ENCODE measurements at places on chromosomes 6 and 20.

DNA sequence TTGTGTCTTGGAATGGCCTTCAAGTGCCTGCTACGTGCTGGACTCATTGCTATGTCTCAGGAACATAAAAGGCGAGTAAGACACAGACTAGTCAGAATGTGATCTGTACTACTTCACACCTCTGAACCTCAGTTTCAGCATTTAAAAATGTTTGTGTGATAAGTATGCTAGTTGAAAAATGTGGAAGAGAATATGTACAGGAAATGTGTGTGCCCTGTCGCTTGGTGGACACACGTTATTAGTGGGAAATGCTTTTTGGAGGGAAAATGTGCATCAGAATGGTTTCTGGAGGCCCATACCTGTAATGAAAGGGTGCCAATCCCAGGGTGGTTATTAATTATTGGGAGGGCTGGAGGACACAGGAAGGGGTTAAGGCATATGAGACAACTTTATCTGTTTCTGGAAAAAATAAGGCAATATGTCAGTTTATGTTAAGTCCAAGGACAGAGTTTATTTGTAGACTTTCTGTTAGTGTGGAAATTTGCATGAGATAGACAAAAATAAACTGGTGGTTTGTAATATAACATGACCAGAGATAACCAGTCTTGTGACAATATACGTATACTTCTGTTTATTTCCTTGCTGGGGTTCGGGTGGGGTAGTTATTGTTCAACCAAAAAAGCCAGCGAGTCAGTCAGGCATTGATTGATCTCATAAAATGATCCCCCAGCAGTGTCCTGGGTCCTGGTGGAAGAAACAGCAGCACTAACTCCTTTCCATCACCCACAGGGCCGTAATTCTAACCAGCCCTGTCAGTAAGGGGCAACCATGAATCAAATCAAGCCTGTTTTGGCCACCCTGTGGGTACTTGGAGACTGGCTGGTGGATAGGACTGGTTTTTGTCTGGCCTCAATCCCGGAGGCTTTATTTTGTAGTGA lies 117.9 kb downstream of the JARID2 start:
- DNase-seq, result no peak

- no peak for DNase-seq
These were observed 769.1 kb downstream of the QKI start for GRCh38 chr6:164183556-164184123.

- DNase-seq, result no peak
These were observed 69.3 kb upstream of the BLCAP start for GRCh38 chr20:37596890-37597536.

GRCh38 chr6:168841609-168842278 lies 400.8 kb downstream of the SMOC2 start:
- no peak for DNase-seq

DNA sequence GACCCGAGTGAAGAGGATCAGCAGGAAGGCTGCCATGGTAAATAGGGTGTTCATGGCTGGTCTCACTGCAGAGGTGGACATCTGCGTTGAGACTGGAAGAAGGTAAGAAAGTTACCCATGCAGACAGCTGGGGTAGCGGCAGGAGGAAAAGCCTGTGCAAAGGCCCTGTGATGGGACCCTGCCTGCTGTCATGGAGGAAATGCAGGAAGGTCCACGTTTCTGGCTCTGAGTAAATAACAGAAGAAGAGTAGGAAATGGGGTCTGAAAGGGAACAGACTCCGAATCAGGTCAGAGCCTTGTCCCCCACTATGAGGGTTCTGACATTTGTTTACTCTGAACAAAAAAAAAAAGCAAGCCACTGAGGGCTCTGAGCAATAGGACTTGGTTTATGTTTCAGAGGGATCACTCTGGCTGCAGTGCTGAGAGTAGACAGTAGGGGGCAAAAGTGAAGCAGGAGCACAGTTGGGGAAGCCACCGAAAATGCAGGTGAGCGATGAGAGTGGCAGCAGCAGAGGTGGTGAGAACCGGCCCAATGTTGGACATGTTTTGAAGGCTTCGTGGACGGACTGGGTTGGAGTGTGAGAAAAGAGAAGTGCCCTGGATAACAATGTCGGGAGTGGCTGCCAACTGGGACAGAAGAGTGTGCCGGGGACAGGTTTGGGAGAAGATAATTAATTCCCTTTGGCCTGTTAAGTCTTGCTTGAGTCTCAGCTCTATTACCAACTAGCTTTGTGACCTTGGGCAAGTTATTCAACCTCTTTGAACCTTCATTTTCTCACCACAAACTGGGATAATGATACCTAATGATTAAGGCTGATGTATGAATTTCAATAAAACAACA lies 57.9 kb upstream of the MAP7 start:
- no peak for DNase-seq

DNA sequence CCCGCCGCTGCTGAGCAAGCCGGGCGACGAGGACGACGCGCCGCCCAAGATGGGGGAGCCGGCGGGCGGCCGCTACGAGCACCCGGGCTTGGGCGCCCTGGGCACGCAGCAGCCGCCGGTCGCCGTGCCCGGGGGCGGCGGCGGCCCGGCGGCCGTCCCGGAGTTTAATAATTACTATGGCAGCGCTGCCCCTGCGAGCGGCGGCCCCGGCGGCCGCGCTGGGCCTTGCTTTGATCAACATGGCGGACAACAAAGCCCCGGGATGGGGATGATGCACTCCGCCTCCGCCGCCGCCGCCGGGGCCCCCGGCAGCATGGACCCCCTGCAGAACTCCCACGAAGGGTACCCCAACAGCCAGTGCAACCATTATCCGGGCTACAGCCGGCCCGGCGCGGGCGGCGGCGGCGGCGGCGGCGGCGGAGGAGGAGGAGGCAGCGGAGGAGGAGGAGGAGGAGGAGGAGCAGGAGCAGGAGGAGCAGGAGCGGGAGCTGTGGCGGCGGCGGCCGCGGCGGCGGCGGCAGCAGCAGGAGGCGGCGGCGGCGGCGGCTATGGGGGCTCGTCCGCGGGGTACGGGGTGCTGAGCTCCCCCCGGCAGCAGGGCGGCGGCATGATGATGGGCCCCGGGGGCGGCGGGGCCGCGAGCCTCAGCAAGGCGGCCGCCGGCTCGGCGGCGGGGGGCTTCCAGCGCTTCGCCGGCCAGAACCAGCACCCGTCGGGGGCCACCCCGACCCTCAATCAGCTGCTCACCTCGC lies 1.5 kb downstream of the ARID1B start:
- peak; percentile 51 for DNase-seq
